C1 segment of cervical spinal cord (tissue), 14 donors: ENCODE measurements at places on chromosomes 1 and 21.

- DNase-seq: no peak
These were observed 403.4 kb downstream of the PTPRC start for GRCh38 chr1:199042193-199042592.

GRCh38 chr21:41152147-41152546 lies 15.8 kb upstream of the BACE2 start:
- DNase-seq: no peak

- DNase-seq: peak; percentile 65
These were observed 16.4 kb upstream of the RAB29 start for GRCh38 chr1:205791568-205792180.

DNA sequence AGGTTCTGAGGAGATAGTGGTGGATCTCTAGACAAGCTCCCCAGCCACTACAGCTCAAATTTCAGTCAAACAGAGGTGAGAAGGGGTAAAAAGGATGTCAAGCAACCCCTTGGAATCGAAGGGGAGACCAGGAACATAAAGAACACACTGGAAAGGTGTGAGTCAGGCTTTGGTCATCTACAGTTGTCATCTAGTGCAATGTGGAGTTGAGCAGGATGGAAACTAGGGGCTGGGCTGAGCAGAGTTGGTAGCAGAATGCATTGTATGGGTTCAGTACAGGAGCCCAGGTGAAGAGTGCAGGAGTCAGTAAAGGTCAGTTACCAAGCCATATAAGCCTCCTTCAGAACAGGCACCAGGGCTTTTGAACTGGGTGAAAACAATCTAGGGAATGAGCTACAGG lies 52.7 kb upstream of the VAV3 start:
- no peak for DNase-seq

- DNase-seq: no peak
These were observed 5.7 kb downstream of the RSPO1 start for GRCh38 chr1:37629008-37629407.

DNA sequence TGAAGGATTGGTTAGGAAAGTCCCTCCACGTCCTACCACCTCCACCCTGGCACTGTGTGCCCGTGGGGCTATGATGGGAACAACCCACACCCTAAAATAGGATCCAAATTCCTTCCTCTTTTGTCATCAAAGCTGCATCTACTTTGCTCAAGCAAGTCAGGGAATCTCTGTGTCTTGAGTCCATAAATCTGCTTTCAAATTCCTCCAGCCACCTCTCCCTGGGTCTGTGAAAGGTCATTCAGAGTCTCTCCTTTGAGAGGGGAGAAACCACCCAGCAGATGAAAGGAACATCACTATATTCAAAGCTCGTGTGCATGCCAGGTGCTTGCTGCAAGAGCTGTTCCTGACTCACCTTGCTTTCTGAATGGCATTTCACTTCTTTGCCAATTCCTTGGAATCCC lies 243.6 kb downstream of the TM2D1 start:
- no peak for DNase-seq
